Occipital lobe (tissue), 3 donors: ENCODE measurements at places on chromosomes 5 and 9. TPM values are rescaled to one million over a fixed set of nuclear protein-coding genes. Genes with fewer than 3 reads are reported as not detected.

The HMCN2 gene
- not detected for total RNA-seq

The TAS2R1 gene
- total RNA-seq: 0.62 TPM

The EXOSC2 gene
- 53.5 TPM for total RNA-seq

The AJM1 gene
- 0.94 TPM for total RNA-seq

- no peak for DNase-seq
Observed at GRCh38 chr5:172110921-172111851, 76.8 kb downstream of the STK10 start.

The SMIM33 gene
- total RNA-seq: not detected

The SMIM32 gene
- not detected for total RNA-seq

The ADAM19 gene
- total RNA-seq: 13.4 TPM

The IFNE gene
- total RNA-seq: not detected

GRCh38 chr5:75654693-75655295 is 43.5 kb downstream of the ANKDD1B start:
- DNase-seq: no peak

The CDC20B gene
- total RNA-seq: 0.78 TPM

- DNase-seq: no peak
Observed at GRCh38 chr9:89743216-89743572, 138.4 kb downstream of the GADD45G start.

The PIK3R1 gene
- 177 TPM for total RNA-seq

GRCh38 chr5:77319117-77319804 is 108.8 kb downstream of the PDE8B start:
- DNase-seq: no peak

- no peak for DNase-seq
Observed at GRCh38 chr5:68299575-68299974, 84.0 kb downstream of the PIK3R1 start.

DNA sequence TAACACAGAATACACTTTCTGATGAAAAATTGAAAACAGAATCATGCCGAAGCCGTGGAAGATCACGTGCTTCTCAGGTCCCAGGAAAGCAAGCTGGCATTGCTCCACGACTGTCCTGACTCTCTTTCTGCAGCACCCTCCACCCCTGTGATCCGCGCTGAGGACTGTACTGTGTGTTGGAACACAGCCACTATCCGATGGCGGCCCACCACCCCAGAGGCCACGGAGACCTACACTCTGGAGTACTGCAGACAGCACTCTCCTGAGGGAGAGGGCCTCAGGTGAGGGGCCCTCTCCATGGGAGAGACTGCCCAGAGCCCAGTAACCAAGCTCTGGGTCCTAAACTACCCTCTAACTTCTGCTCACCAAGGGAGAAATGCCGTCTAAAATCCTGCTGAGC is 73.3 kb downstream of the CMYA5 start:
- DNase-seq: no peak

The FAM169A gene
- total RNA-seq: 90.6 TPM

The NR2F1 gene
- total RNA-seq: 121 TPM

GRCh38 chr9:7121055-7121454 is 363.3 kb downstream of the KDM4C start:
- DNase-seq: no peak

DNA sequence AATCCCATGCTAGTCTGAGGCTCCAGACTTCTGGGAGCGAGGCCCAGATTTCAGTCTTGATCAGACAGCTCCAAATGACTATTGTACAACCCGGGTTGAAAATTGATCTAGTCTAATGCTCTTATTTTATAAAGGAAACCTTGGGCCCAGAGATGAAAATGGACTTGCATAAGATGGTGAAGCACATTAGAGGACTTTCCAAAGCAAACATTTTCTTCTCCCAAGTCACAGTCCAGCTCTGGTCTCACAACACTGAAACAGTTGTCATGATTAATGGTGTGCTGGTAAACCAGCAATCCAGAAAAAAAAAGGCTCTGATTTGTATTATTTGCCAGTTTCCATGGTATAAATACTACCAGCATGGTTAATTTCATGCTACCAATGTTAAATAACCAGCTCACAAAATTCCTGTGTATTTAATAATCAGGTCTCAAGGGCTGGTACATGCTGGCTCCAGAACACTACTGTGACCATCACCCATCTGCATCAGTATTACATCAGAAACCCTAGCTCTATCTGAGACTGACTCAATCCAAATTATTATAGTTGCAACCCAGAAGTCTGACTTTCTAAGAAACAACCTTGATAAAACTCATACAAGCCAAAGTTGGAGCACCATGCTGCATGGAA is 32.5 kb upstream of the ABLIM3 start:
- DNase-seq: no peak

DNA sequence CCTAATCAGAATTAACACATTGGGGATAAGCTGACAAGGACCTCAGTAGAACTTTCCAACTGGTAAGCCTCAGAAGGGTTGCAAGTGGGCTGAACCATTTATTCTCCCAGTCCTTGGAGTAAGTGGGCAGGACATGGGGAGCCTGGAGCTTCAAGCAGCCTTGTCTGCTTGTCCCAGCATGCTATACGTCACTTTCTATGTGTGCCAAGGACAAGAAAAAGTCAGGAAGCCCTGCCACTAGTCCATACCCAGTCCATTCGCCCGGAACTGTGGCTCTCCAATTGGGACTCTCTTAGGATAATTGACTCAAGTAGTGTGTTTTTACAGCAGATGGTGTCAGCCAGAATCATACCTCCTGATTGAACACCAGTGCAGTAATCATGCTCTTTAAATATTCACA is 62.6 kb upstream of the FRRS1L start:
- no peak for DNase-seq

The LHX3 gene
- total RNA-seq: not detected

DNA sequence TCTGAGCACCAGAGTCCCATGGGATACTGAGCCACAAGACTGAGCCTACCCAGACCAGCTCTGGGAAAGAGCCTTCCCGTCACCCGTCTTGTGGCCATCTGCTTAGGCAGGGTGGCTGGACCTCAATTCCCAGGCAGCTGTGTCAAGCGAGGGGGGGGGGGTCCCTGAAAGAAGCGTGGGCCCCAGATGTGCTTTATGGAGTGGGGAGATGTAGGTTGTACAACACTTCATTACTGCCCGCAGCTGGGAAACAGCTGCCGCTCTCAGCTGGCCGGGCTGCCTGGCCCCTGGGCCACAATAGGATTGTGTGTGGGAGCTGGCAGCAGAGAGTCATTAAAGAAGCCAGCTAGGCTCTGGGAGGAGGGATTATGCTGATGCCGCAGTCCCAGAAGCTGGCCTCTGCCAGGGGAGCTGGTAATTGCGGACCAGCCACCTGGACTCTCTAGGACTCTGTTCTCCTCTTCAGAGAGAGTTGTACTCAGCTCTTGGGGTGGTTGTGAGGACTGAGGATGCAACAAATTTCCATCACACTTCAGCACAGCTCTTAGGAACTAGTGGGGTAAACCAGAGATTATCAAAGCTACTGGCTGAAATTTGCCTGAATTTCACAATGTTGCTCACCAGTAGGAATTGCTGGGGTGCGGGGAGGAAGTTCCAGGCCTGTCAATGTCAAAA is 145.4 kb downstream of the GADD45G start:
- no peak for DNase-seq

DNA sequence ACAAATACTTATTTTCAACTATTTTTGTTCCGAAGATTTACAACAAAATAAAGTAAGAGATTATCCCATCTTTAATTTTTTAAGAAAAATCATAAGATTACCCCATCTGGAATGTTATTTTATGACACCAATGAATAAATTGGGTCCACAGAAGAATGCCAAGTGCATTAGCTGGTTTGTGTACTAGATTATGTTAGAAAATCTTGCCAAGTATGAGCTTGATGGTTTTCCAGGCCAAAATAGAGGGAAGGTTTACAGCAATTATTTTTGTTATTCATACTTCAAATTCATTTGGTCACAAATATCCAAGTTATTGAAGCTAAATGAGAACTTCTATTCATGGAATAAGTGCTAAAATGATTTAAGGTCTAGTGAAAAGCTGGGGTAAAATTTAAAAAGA is 109.4 kb upstream of the DMRTA1 start:
- DNase-seq: no peak

- no peak for DNase-seq
Observed at GRCh38 chr5:51466214-51466613, 83.0 kb downstream of the ISL1 start.

The GPR151 gene
- total RNA-seq: 0.31 TPM

The GFPT2 gene
- total RNA-seq: 11.4 TPM

The TSSK1B gene
- total RNA-seq: 0.16 TPM

The SOHLH1 gene
- not detected for total RNA-seq

The HACD4 gene
- total RNA-seq: 0.94 TPM

- DNase-seq: no peak
Observed at GRCh38 chr9:131885144-131885609, 145.3 kb upstream of the RAPGEF1 start.

- no peak for DNase-seq
Observed at GRCh38 chr9:133163504-133164172, at the start of gene GBGT1. TSS of gene GBGT1 (minus strand) at chr9:133163914. CDS start at chr9:133162412, 1,502 bp downstream.

DNA sequence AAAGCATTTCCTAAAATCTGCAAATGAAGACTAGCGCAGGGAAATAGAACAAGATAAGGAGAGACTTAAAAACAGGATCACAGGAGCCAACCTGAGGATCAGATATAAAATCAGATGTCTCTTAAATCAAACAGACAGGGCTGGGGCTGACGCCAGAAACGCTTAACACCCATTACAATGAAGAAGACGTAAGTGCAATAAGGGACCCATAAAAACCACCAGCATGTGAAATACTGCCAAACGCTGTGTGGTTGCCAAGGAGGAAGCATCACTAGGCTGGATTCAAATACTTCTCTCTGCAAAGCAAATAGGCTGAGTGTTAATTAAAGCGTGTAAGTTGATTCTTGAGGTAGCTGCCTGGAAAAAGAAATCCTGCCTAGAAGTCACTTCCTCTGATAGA is 74.4 kb upstream of the ATP10B start:
- DNase-seq: no peak

The CAMK4 gene
- 130 TPM for total RNA-seq

The RHOBTB3 gene
- total RNA-seq: 348 TPM

The KCNV2 gene
- not detected for total RNA-seq

- DNase-seq: no peak
Observed at GRCh38 chr9:7871977-7872730, 72.6 kb upstream of the DMAC1 start.

DNA sequence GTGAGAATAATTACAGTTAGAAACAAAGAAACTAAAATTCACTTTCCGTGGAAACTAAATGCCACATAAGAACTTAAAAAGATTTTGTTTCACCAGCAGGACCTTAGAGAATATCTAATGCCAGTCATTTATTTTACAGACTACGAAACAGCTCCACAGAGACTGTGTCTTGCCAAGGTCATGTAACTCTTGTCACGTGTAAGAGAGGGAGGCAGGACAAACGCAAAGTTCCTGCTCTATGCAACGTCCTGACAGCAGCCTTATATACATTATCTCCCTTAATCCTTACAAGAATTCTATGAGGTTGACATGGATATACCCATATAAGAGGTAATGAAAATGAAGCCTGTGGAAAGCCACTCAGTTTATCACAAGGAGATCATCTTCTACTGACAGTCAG is 39.4 kb downstream of the CTNNAL1 start:
- no peak for DNase-seq

GRCh38 chr5:34015120-34015822 is 7.4 kb upstream of the AMACR start:
- no peak for DNase-seq

- no peak for DNase-seq
Observed at GRCh38 chr9:69943148-69943806, 100.4 kb upstream of the MAMDC2 start.

The SLC27A6 gene
- 0.62 TPM for total RNA-seq

DNA sequence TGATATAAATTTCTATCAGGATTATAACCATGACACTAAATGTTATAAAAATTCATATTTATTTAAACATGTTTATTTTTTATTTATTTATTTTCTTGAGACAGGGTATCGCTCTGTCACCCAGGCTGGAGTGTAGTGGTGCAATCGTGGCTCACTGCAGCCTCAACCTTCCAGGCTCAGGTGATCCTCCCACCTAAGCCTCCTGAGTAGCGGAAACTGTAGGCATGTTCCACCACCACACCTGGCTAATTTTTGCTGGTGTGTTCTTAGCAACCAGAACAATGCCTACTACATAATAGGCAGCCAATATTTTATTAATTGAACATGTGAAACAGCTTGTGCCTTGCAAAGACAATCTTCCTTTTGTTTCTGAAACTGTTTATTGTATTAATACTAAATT is 6.5 kb upstream of the PTBP3 start:
- DNase-seq: no peak

DNA sequence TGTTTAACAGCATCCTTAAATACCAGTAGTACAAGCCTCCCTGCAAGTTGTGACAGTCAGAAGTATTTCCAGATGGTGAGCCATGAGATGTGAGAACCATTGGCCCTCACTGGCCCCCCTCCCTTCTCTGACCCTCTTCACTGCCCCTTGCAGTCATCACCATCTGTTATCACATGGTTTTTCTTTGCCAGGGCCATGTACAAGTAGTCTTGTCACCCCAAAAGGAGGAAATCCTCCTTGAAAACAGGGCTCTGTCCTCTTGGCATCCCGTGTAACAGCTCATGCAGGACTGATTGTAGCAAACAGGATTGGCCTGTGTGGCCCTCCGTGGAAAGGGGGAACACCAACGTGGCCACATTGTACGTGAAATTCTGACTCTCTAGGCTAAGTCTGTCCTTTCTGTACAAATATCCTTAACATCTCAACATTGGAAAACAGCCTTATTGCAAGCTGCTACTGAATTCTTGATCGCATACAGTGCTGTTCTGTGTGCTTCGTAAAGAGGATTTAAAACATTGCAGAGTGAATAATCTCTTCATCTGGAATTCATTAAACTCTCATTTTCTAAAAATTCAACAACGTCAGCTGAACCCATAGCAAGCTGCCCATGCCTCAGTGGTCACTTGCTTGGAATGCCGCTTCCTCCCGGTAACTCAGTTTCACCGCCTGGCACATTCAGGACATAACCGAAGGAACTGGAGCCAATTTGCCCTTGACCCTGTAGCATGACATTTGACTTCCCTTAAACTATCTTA is 171.7 kb downstream of the ATPSCKMT start:
- DNase-seq: no peak

DNA sequence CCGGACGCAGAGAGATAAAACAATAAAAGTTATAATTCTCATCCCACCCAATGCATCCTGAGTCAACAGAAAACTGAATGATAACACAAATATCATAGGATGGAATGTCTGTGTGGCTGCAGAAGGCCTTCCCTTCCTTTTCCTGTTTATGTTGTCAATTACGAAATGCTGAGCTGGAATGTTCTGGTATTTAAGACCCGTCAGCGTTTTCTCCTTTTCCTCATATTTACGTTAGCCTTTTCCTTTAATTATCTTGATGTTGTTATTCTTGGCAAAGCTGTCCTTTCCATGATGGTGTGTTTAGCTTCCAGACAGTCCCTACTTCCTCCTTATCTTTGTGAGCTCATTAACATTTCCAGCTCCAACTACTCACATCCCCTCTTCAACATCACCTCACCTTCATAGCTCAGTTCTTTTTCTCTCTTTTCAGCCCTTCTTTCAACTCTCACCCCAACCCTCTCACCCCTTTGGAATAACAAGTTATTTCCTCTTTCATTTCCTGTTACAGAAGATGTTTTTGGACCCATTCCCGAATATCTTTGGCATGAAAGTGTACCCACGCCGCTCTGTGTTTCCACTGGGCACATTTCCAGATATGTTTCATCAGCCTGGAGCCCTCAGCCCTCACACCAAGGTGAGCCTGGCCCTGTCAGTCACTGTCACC is 221.6 kb downstream of the NR2F1-AS1 start:
- DNase-seq: no peak
